Urinary bladder (tissue), 4 donors: ENCODE measurements at places on chromosomes 1 and 21.

- no peak for DNase-seq
These were observed 12.5 kb downstream of the TP73 start for GRCh38 chr1:3664700-3665375.

GRCh38 chr1:206631085-206631509, 4.2 kb upstream of the DYRK3 start:
- DNase-seq: peak; percentile 40

DNA sequence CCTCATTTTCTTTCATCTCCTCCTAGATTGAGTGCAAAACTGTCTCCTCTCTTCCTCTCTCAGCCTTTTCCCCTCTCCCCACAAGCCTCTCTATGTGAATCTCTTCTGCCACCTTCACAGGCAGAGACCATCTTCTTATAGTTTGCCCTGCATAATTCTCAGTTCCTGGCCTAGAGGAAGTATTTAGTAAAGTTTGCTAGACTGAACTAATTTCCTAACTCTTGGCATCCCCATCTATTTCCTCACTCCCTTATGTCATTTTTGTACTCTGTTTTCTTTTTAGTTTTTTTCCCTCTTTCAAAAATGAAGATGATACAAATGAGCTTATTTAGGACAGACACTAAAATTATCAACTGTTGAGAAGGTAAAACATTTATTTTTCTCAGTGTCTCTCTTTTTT, 66.0 kb downstream of the XCL2 start:
- DNase-seq: no peak

DNA sequence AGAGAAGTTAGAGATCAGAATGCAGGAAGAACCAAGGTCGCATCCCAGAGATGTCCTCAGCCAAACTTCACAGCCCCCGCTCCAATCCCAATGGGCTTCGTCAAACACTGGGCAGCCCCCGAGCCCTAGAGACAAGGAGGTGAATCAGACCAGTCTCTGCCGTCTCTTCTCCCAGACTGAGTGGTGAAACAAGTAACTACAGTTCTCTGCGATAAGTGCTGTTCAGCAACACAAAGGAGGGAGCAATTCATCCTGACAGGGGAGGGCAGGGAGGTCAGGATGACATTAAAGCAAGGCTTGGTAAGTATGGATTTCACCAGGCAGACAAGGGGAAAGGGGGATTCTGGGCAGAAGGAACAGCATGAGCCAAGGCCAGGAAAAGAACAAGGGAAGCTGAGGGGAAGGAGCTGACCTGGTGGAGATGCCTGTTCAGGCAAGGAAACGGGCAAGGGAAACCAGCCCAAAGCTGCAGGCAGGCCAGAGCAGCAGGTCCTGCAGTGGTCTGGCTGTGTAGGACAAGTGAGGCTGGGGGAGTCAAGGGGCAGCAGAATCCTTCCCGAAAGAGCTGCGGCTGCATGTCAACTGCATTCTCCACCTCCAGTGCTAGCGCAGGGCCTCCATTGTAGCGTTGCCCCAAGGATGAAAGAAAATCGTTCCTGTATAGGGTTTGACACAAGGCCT, 13.6 kb upstream of the ERI3 start:
- DNase-seq: no peak

GRCh38 chr1:204162494-204163074, 3.6 kb downstream of the REN start:
- peak; percentile 70 for DNase-seq
